ENCODE measurements at places on chromosomes 16 and 17. TPM values are rescaled to one million over a fixed set of nuclear protein-coding genes. Genes with fewer than 3 reads are reported as not detected.
A peak's percentile ranks its signal among the peaks of the same experiment; 100 is the strongest.

DNA sequence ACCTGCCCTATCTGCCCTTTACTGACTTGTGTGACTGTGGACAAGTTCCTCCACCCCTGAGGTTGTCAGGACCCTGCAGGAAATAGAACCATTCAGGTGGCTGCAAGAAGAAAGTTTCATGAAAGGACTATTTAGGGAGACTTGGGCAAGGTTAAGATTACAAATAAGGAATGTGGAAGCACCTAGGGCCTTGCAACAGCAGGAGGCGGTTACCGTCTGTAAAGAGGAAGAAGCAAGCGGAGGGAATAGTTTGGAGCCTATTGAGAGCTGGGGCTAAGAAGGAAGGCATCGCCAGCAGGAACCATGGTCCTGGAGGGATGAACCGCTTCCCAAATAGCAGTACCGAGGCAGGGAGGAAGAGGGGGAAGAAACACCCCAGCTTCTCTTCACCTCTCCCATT lies 132.4 kb downstream of the PRKCB start:
- no peak for DNase-seq

- no peak for DNase-seq
These were observed 112.8 kb downstream of the AMFR start for GRCh38 chr16:56312556-56312955.

Gene SDR42E2
- total RNA-seq = not detected

Gene WNT9B
- not detected for total RNA-seq

- no peak for DNase-seq
These were observed 35.7 kb downstream of the GNAO1 start for GRCh38 chr16:56226845-56227525.

Gene KRTAP4-1
- total RNA-seq = not detected

DNA sequence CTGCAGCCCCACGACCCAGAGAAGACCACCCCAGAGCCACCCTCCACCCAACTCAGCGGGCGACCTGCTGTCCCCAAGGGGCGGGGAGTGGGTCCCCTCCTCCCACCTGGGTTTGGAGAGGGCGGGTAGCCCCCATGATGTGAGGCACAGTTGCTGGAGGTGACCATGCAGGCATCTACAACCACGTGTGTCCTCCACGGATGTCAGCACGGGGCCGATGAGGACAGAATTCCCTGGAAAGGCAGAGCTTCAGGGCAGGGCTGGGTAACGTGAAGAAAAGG lies 7.1 kb downstream of the UTS2R start:
- no peak for DNase-seq

DNA sequence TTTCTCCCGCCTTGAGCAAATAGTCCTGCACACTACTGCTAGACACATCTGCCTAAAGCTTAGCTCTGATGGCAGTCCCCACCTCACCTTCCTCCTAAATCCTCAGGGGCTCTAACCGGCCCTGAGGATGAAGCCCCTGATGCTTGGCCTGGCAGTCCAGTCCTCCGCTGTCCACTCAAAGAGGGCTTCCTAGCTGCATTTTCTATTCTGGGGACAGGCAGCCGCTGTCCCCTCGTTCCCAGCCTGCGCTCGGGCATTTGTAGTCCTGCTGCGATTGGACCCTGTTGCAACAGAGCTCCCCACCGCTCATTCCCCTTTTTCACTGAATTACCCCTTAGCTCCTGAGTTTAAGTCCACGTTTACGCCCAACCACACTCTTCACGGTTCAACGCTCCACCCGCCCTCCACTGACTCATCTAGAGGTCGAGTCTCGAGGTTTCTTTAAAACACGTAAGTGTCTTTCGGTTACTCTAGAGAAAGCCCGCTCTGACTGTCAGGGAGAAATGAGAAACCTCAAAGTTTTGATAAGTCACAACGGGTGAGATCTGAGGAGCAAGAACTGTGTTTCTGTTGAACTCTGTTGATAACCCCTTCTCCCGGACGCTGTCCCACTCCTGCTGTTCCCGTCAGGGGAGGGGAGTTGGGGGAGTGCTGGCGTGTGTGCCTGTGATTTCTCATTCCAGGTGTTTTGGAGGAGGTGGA lies 4.5 kb downstream of the CCR7 start:
- no peak for DNase-seq

- no peak for DNase-seq
These were observed 56.8 kb downstream of the HIC1 start for GRCh38 chr17:2111691-2112090.

DNA sequence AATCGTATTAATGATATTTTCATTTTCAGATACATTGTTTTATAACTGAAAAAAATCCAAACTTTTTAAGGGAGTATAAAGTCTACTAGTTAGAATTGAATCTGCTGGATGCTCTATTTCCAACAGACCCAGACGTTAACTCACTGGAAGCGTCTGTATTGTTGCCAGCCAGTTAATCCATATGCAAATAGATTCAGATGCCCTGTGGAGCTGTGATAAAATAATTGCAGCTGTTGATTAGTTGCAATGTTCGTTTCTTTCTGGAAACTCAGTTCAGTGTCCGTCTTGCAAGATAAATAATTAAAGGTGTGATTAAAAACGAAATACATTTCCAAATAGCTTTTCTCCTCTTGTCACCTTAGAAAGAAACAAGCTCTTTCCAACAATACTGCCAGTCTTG lies 5.1 kb upstream of the GNA13 start:
- no peak for DNase-seq

DNA sequence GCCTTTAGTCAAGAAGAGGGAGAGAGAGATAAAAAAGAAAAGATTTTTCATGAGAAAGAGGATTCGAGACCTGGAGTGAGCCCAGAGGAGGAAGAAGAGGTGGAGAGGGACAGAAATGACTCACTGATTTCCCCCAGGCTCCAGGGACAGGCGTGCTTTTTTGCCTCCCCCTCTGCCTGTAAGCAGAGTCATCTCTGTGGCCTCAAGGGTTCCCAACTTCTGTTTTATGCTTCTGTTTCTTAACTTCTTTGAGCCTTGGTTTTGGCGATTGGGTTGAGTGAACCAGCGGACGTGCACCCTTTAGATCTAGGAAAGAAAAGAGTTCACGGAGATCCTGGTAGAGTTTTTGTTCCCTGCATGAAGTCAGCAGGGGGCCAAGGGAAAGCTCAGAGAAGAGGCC lies 147.9 kb upstream of the NOL11 start:
- DNase-seq = no peak

GRCh38 chr17:59004338-59005111 lies 102.2 kb downstream of the TRIM37 start:
- DNase-seq = peak; percentile 79

Gene CAPNS2
- not detected for total RNA-seq

Gene JPH3
- total RNA-seq = 0.32 TPM

Gene GALR2
- total RNA-seq = not detected

Gene HAPSTR1
- 57.3 TPM for total RNA-seq

GRCh38 chr16:80778703-80779102 lies 25.7 kb downstream of the CDYL2 start:
- no peak for DNase-seq
